ENCODE measurements at places on chromosomes 1 and 21. TPM values are rescaled to one million over a fixed set of nuclear protein-coding genes. Genes with fewer than 3 reads are reported as not detected.

DNA sequence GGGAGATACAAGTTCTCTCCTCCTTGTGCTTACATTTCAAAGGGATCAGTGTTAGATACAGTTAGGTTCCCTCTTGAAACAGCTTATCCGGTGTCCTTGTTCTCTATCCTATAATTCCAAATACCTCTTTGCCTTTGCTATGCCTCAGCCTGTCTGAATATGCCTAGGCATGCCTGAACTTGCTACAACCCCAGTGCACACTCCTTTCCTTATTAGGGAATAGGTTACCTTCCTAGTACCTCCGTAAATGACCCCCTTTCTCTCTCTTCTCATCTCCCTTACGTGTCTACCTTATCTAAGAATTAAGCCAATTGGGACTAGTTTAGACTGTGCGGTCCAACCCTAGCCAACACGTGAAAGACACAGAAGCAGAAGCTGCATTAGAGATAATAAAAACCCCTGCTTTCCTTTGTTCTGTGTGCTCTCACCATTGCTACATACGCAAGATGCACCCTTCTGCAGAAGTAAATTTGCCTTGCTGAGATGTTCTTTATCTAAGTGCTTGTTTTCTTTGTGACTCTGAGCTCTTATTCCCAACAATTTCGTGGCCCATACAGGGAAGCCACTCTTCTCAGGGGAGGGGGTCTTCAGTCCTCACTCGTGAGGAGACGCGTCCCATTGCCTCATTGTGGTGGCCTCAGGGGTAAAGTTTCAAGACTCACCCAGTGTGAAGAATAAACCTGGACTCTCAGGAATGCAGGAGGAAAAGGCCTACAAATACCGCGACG, 802.1 kb downstream of the PLA2G4A start:
- H3K4me3 ChIP-seq: no peak overlapping the region
- no peak for DNase-seq
- no peaks in the 10 kb centered on the region for H3K27me3 ChIP-seq
- no peaks in the 10 kb centered on the region for H3K36me3 ChIP-seq
- no peak overlapping the region for H3K27ac ChIP-seq

DNA sequence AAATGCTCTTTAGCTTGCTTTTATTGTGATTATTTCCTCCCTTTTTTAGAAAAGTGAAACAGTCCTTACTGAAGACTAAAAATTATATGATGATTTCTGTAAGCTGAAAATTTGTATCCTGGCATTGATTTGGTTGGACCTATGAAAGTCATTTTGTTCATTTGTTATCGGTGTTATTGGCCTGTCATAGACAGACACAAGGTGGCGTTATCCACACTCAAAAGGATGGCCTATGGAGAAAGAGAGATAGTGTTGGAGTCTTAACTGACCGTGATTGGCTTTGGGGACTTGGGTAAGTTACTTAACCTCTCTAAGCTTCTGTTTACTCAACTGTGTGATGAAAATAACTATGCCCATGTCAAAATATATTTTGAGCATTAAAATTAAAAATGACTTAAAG, 203.6 kb upstream of the CHODL start:
- H3K27me3 ChIP-seq: no peaks in the 10 kb centered on the region
- no peak overlapping the region for H3K4me3 ChIP-seq
- H3K36me3 ChIP-seq: no peaks in the 10 kb centered on the region
- H3K27ac ChIP-seq: no peak overlapping the region
- no peaks in the 10 kb centered on the region for H3K4me1 ChIP-seq

GRCh38 chr1:4959216-4959615, 304.8 kb downstream of the AJAP1 start:
- no peak overlapping the region for H3K4me3 ChIP-seq
- no peak for DNase-seq
- no peaks in the 10 kb centered on the region for H3K27me3 ChIP-seq
- no peaks in the 10 kb centered on the region for H3K36me3 ChIP-seq

- H3K27ac ChIP-seq: no peak overlapping the region
- no peak for DNase-seq
- H3K4me1 ChIP-seq: no peaks in the 10 kb centered on the region
- no peaks in the 10 kb centered on the region for H3K27me3 ChIP-seq
- H3K4me3 ChIP-seq: no peak overlapping the region
Measured at GRCh38 chr1:101003012-101003650, 22.5 kb downstream of the DPH5 start.

DNA sequence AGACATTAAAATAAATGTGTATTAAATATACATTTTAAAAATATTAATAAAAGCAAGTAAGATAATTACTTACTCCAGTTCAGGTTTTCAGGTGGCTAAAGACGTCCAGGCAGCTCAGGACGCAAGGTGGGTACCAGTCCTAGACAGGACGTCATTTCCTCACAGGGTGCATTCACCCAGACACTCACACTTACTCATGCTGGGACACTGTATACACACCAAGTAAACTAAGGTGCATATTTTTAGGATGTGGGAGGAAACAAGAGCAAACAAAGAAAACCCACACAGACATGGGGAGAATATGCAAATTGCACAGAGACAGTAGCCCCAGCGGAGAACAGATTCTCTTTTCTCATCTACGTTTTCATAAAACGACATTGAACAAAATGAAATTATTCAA, 457.9 kb downstream of the BRINP3 start:
- no peaks in the 10 kb centered on the region for H3K4me1 ChIP-seq
- H3K27ac ChIP-seq: no peak overlapping the region
- H3K36me3 ChIP-seq: no peaks in the 10 kb centered on the region
- no peak for DNase-seq
- no peak overlapping the region for H3K4me3 ChIP-seq

ATP1A4 gene
- not detected for total RNA-seq

Data from uterus (tissue), 4 donors.